ENCODE measurements at places on chromosomes 6 and 20.

DNA sequence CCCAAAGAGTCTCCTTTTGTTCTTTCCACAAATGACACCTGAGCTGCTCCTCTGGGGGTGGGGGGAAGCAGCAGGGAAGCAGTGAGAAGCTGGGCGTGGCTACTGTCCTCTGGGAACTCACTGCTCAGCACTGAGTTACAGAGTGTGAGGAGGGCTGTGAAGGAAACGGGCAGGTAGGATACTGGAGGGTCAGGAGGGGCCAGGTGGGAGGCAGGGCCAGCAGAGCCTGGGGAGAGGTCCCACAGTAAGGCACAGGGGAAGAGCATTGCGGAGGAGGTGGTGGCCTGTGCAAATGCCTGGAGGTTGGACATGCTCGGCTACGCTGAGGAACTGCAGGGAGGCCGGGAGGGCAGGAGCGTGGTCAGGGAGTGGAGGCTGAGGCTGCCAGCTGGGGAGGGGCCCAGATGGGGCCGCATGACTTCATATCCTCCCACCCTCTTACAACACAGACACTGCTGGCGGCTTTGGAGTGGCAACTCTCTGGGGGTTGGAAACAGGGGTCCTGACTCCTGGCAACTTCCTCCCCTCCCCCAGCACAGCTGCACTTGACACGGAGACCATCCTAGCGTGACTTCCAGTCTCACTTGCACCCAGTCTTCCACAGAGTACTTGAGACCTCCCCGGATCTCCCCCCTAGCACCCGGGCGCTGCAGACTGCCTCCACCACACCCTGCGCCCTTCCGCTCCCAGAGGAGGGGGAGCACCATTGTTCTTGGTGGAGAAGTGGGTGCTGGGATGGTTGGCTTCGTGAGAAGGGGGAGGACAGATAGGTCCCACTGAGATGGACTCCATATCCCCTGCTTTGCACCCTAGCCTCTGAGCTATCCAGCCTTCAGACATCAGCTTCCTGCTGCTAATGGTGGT lies 34.2 kb downstream of the RBM38 start:
- DNase-seq: no peak

DNA sequence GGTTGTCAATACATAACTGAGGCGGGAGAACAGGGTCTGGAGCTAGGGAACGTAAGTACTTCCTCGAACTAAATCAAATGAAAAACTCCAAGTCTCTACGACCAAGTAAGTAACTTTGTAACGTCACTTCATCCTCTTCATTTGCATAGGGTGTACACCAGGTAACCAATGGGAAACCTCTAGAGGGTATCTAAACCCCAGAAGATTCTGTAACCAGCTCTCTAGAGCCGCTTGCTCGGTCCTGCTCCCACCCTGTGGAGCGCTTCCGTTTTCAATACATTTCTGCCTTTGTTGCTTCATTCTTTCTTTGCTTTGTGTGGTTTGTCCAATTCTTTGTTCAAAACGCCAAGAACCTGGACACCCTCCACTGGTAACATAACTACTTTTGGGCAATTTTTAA lies 133.5 kb upstream of the TMEM170B start:
- DNase-seq: no peak

DNA sequence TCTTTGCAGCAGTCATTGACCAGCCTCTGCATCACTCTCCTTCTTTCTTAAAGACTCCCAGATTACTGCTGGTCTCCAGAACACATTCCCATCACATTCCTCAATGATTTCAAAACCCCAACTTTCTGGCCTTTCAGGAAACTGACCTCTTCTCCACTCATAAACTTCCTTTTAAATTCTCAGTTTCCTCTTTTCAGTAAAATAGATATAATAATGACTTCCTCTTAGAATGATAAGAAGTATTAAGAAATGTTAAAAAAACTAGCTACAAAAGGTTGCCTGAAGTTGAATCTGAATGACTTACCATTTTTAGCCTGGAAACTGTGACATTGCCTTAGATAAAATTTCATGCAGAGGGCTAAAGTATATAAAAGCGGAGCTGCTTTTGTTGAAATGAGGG lies 239.3 kb downstream of the OGFRL1 start:
- DNase-seq: no peak

GRCh38 chr6:113679051-113679450 lies 178.1 kb upstream of the MARCKS start:
- DNase-seq: no peak

- no peak for DNase-seq
Observed at GRCh38 chr6:45479834-45480751, 102.4 kb upstream of the SUPT3H start.

- DNase-seq: no peak
Observed at GRCh38 chr6:28208111-28208659, 16.9 kb upstream of the ZSCAN9 start.

Measured in NCI-H1694 (cell line).